Chondrocyte (in vitro differentiated cells): ENCODE measurements at places on chromosomes 11 and 22. TPM values are rescaled to one million over a fixed set of nuclear protein-coding genes. Genes with fewer than 3 reads are reported as not detected.

Gene UPK2
- 0.22 to 0.63 TPM (median 0.38 TPM) in 3 replicates for total RNA-seq

- no peak for DNase-seq
- peaks cover 11% of the 10 kb centered on the region for H3K27me3 ChIP-seq
- peak overlapping the region; percentile 91 for H3K27ac ChIP-seq
- peak overlapping the region; percentile 47 for H3K4me3 ChIP-seq
These were observed 43.1 kb downstream of the CACNG2 start for GRCh38 chr22:36660510-36660840.

Gene KRTAP5-10
- not detected in 3 replicates for total RNA-seq

- H3K27ac ChIP-seq = no peak overlapping the region
- peaks cover 21% of the 10 kb centered on the region for H3K4me1 ChIP-seq
- no peaks in the 10 kb centered on the region for H3K36me3 ChIP-seq
These were observed 1.6 kb downstream of the KCNJ1 start for GRCh38 chr11:128865490-128865889.

GRCh38 chr11:29844031-29844430, 172.8 kb downstream of the KCNA4 start:
- no peak overlapping the region for H3K27ac ChIP-seq
- no peaks in the 10 kb centered on the region for H3K27me3 ChIP-seq
- H3K4me3 ChIP-seq = no peak overlapping the region
- no peaks in the 10 kb centered on the region for H3K36me3 ChIP-seq
- DNase-seq = no peak

GRCh38 chr11:79570104-79570503, 129.3 kb upstream of the TENM4 start:
- no peaks in the 10 kb centered on the region for H3K4me1 ChIP-seq
- H3K27ac ChIP-seq = no peak overlapping the region
- H3K36me3 ChIP-seq = no peaks in the 10 kb centered on the region
- peaks cover 20% of the 10 kb centered on the region for H3K27me3 ChIP-seq
- H3K4me3 ChIP-seq = no peak overlapping the region

DNA sequence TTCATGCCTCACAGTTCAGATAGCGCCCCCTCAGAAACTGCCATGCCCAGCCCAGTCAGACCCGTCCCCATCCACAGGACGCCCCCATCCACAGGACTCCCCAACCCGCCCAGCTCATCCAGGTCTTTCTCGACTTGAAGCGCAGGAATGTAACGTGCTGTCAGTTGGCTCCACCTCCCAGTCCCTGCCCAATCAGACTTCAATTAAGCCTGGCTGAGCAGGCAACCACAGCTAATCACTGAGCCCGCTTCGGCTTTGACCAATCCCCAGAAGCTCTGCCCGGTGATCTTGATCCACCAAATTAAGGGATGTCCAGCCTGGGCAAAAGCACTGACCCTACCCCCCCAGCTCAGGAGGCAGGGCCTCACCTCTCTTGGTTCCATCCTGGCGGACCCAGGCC, 10.5 kb upstream of the MFNG start:
- no peak overlapping the region for H3K4me3 ChIP-seq
- peaks cover 57% of the 10 kb centered on the region for H3K4me1 ChIP-seq
- H3K27ac ChIP-seq = peak overlapping the region; percentile 94
- no peaks in the 10 kb centered on the region for H3K27me3 ChIP-seq
- no peak for DNase-seq
- H3K36me3 ChIP-seq = peaks cover 5% of the 10 kb centered on the region

- no peak overlapping the region for H3K27ac ChIP-seq
- no peak overlapping the region for H3K4me3 ChIP-seq
- H3K36me3 ChIP-seq = peaks cover 5% of the 10 kb centered on the region
These were observed 85.7 kb upstream of the PRDM11 start for GRCh38 chr11:45060707-45061106.

Gene DCUN1D5
- 35.8 to 38.9 TPM (median 37.9 TPM) in 3 replicates for total RNA-seq

DNA sequence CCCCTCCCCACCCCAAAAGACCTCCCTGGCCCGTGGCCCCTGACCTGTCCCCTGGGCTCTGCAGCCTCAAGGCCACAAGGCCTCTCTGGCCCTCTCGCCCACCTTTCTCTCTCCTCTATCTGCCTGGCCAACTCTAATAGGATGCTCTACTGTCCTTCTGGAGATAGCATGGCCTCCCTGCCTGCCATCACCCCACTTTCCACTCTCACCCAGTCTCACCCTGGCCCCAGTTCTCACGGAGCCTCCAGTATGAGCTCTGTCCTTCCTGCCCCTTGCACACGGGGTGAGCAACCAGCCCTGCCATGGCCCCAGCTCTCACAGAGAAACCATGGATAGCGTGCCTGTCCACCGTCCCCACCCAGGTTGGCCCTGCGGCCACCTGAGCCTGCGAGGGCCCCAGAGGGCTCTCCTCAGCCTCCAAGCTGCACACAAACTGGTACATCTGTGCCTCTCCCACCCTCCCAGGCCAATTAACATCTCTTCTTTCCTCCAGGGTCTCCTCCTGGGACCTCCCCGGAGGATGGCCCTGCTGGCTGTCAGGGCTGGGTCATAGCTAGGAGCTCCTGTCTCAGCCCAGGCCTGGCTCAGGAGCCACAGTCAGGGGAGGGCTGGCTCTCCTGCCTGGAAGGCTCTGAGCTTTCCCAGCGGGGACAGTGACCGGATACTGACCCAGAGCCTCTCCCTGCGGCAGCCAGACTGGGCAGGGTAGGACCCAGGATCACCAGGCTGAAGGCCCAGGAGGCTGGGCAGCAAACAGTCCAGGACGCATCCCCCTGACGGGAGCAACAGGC, 22.3 kb downstream of the RTN4R start:
- H3K27me3 ChIP-seq = no peaks in the 10 kb centered on the region
- H3K4me1 ChIP-seq = peaks cover 16% of the 10 kb centered on the region
- no peak overlapping the region for H3K4me3 ChIP-seq
- no peak overlapping the region for H3K27ac ChIP-seq
- no peak for DNase-seq
- no peaks in the 10 kb centered on the region for H3K36me3 ChIP-seq

- DNase-seq = no peak
- no peak overlapping the region for H3K27ac ChIP-seq
- H3K4me1 ChIP-seq = no peaks in the 10 kb centered on the region
- no peak overlapping the region for H3K4me3 ChIP-seq
- H3K27me3 ChIP-seq = no peaks in the 10 kb centered on the region
These were observed 12.8 kb downstream of the CAPN1 start for GRCh38 chr11:65194564-65194963.

GRCh38 chr11:35682230-35683173, 19.9 kb downstream of the TRIM44 start:
- H3K4me3 ChIP-seq = no peak overlapping the region
- DNase-seq = no peak
- peaks cover 31% of the 10 kb centered on the region for H3K4me1 ChIP-seq
- H3K36me3 ChIP-seq = peaks cover 10% of the 10 kb centered on the region
- peak overlapping the region; percentile 50 for H3K27ac ChIP-seq

DNA sequence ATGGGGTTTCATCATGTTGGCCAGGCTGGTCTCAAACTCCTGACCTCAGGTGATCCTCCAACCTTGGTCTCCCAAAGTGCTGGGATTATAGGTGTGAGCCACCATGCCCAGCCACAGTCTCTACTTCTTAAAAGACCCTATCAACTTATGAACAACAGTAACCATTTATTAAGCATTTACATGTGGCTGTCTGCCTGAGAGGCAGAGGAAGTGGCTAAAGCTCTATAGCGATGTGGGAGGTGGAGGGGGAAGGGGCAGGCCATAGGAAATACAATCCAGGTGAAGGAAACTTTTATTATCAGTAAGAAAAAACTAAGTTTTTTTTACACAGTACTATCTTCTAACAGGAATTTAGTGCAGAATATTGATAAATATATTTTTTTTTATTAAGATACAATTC, 87.8 kb upstream of the PHOX2A start:
- peaks cover 6% of the 10 kb centered on the region for H3K36me3 ChIP-seq
- peaks cover 8% of the 10 kb centered on the region for H3K4me1 ChIP-seq
- H3K27ac ChIP-seq = no peak overlapping the region
- no peak overlapping the region for H3K4me3 ChIP-seq
- H3K27me3 ChIP-seq = no peaks in the 10 kb centered on the region

Gene GGTLC2
- 1.4 to 1.5 TPM in 2 of 3 replicates, not detected in the other for total RNA-seq

GRCh38 chr11:62400760-62401159, 18.1 kb upstream of the SCGB1A1 start:
- H3K4me1 ChIP-seq = peaks cover 57% of the 10 kb centered on the region
- peaks cover 2% of the 10 kb centered on the region for H3K27me3 ChIP-seq
- H3K4me3 ChIP-seq = peak overlapping the region; percentile 16
- H3K36me3 ChIP-seq = no peaks in the 10 kb centered on the region
- peak overlapping the region; percentile 51 for H3K27ac ChIP-seq
- peak; percentile 62 for DNase-seq

DNA sequence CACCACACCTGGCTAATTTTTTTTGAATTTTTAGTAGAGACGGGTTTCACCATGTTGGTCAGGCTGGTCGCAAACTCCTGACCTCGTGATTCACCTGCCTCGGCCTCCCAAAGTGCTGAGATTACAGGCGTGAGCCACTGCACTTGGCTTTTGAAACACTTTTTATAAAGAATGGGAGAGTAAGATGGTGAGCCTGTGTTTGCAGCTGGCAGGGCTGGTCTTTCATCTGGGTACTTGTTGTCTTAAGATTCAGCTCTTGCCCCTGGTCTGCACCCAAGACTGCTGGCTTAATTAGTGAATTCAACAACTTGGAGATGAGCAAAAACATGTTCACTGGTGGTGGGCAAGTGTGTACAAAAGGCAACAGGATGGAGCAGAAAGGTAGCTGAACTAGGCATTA, 4.0 kb downstream of the TSPAN18 start:
- no peak for DNase-seq
- peaks cover 44% of the 10 kb centered on the region for H3K4me1 ChIP-seq
- no peaks in the 10 kb centered on the region for H3K36me3 ChIP-seq
- H3K27me3 ChIP-seq = peaks cover 14% of the 10 kb centered on the region
- H3K4me3 ChIP-seq = no peak overlapping the region
- H3K27ac ChIP-seq = no peak overlapping the region

Gene FJX1
- 15.2 to 22.8 TPM (median 15.9 TPM) in 3 replicates for total RNA-seq

GRCh38 chr11:115581871-115582639, 77.8 kb upstream of the CADM1 start:
- peaks cover 16% of the 10 kb centered on the region for H3K27me3 ChIP-seq
- H3K27ac ChIP-seq = no peak overlapping the region
- H3K36me3 ChIP-seq = no peaks in the 10 kb centered on the region

Gene CEND1
- 0.20 to 0.67 TPM (median 0.41 TPM) in 3 replicates for total RNA-seq

DNA sequence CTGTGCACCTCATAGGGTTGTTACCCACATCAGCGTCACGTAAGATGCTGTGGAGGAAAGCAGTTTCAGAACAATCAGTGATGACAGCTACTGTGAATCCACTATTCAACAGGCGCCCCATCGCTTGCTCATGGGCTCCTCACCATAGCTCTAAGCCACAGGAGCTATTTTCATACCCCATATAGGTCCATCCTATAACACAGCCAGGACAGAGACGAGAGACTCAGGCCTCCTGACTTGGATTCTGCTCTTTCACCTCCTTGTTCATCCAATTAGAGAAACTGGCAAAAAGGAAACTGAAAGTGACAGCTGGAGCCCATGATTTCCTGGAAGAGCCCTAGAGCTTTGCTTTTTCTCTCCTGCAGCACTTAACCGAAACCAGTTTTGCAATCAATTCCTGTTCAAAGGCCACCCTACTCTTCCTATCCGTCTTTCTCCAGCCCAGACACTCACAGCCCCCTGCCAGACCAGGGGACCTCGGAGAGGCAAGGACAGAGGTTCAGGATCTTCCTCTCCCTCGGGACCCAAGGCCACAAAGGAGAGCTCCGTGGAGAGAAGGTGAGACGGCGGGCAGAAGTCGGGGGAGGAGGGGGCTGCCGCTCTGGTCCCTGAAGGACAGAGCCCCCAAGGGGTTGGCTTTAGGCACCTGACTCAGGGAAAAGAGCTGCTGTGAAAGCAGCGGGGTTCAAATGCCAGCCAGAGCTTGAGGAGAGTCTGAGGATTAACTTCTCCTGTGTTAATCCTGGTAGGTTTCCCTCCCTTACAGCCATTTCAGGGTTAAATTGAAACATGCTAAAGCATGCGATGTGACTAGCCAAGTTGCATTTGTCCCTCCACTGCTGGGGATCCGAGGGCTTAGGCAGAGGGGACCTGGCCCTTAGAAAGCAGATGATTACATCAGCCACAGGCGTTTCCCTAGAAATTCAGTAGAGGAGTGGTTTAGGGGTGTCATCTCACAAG, at the start of gene APOL6:
Gene APOL6 (plus strand): TSS at position 381 of the 960 bp plus-strand sequence. CDS start 7,980 bp downstream, outside the sequence.
- H3K4me1 ChIP-seq = peaks cover 41% of the 10 kb centered on the region
- H3K27me3 ChIP-seq = no peaks in the 10 kb centered on the region
- H3K4me3 ChIP-seq = peak within 1 kb of the TSS; percentile 81
- H3K27ac ChIP-seq = peak within 1 kb of the TSS; percentile 90
- peaks cover 1% of the 10 kb centered on the region for H3K36me3 ChIP-seq

DNA sequence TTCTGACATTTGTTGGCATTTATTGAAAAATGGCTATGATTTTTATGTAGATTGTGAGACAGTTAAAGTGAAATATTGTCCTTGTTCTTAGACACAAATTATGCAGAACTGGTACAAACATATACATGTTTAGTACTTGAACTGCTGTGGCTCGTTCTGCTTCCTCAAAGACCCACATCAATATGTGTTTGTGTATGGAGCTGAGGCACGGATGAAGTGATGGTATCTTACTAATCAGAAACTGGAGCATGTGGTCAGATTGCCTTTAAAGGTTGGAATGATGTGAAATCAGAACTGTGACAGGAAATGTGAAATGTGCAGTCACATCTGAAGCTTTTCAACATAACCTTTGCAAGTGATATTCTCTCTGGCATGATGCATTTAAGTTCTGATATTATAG, 130.4 kb downstream of the NAV2 start:
- H3K36me3 ChIP-seq = peaks cover 20% of the 10 kb centered on the region
- peaks cover 24% of the 10 kb centered on the region for H3K4me1 ChIP-seq
- no peak for DNase-seq

DNA sequence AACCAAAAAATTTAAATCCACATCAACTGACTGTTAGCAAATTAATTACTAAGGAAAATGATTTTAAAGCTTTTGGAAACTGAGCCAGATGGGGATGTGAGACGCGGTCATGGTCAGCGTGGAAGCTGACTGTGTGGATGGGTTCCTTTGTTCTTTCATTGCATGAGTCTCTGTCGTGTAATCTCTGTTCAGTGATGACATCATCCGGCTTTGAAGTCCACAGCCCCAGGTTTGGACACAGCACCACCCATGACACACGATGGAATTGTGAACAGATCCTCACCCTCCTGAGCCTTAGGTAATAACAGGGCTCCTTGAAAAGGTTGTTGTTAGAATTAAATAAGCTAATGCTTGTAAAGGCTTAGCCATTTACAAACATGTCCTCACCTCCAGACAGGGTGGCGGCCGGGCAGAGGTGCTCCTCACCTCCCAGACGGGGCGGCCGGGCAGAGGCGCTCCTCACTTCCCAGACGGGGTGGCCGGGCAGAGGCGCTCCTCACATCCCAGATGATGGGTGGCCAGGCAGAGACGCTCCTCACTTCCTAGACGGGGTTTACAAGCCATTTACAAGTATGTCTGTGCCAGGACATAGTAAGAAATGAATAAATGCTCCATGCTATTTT, 677.3 kb downstream of the TBC1D22A start:
- H3K4me1 ChIP-seq = no peaks in the 10 kb centered on the region
- no peak overlapping the region for H3K4me3 ChIP-seq
- H3K27ac ChIP-seq = no peak overlapping the region

Gene DGCR8
- total RNA-seq = 30.2 to 38.1 TPM (median 32.5 TPM) in 3 replicates

- peak overlapping the region; percentile 59 for H3K27ac ChIP-seq
- no peaks in the 10 kb centered on the region for H3K27me3 ChIP-seq
- H3K36me3 ChIP-seq = no peaks in the 10 kb centered on the region
- H3K4me1 ChIP-seq = peaks cover 47% of the 10 kb centered on the region
- no peak for DNase-seq
These were observed 16.4 kb downstream of the DAGLA start for GRCh38 chr11:61696602-61697001.
